ENCODE measurements at places on chromosomes 13 and 19. TPM values are rescaled to one million over a fixed set of nuclear protein-coding genes. Genes with fewer than 3 reads are reported as not detected.
A peak's percentile ranks its signal among the peaks of the same experiment; 100 is the strongest.

CIC gene
- 33.3 TPM for total RNA-seq

TEX101 gene
- not detected for total RNA-seq

SNRNP70 gene
- total RNA-seq = 115 TPM

- H3K36me3 ChIP-seq = peaks cover 54% of the 10 kb centered on the region
- peak; percentile 62 for DNase-seq
- H3K4me3 ChIP-seq = no peak overlapping the region
- H3K27me3 ChIP-seq = peaks cover 30% of the 10 kb centered on the region
- H3K4me1 ChIP-seq = peaks cover 56% of the 10 kb centered on the region
- H3K27ac ChIP-seq = peak overlapping the region; percentile 48
These were observed 2.2 kb upstream of the AMH start for GRCh38 chr19:2246801-2247361.

DNA sequence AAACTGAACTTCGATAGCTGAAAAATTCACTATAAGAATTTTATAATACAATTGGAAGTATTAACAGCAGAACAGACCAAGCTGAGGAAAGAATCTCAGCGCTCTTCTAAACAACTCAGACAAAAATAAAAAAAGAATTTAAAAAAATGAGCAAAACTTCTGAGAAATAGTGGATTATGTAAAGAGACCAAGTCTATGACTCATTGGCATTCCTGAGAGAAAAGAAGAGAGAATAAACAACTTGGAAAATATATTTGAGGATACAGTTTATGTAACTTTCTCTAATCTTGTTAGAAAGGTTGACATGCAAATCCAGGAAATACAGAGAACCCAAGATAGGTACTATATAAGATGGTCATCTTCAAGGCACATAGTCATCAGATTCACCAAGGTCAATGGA is 25.4 kb downstream of the SLC25A15 start:
- H3K4me3 ChIP-seq = no peak overlapping the region
- H3K4me1 ChIP-seq = no peaks in the 10 kb centered on the region
- peaks cover 18% of the 10 kb centered on the region for H3K36me3 ChIP-seq
- DNase-seq = no peak
- no peaks in the 10 kb centered on the region for H3K27me3 ChIP-seq

DNA sequence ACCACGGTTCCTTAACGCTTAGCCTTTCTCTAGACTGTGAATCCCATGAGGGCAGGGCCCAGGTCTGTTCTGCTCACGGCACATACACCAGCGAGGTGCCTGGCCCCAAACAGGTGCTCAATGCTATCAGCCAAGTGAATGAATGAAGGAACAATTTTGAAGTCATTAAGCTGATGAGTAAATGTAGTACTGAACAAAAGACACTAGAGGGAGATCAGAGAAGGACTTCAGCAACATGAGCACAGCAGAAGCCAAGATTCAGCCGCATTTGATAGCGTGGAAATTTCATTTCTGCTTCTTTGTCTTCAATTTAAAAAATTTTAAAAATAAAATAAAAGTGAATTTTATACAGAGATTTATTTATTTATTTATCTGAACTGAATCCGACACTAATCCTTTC is 20.1 kb upstream of the MYO16 start:
- no peak overlapping the region for H3K27ac ChIP-seq
- DNase-seq = no peak

SIGLECL1 gene
- not detected for total RNA-seq

S1PR2 gene
- 3.5 TPM for total RNA-seq

SEMA6B gene
- total RNA-seq = 7.2 TPM

GRCh38 chr19:28294395-28294794 is 918.6 kb downstream of the UQCRFS1 start:
- no peak for DNase-seq
- H3K36me3 ChIP-seq = no peaks in the 10 kb centered on the region
- H3K27ac ChIP-seq = peak overlapping the region; percentile 33
- H3K27me3 ChIP-seq = peaks cover 44% of the 10 kb centered on the region
- peaks cover 6% of the 10 kb centered on the region for H3K4me1 ChIP-seq

CRX gene
- not detected for total RNA-seq

- H3K27me3 ChIP-seq = no peaks in the 10 kb centered on the region
- no peak overlapping the region for H3K27ac ChIP-seq
- no peak overlapping the region for H3K4me3 ChIP-seq
These were observed 1227.5 kb upstream of the MIR17HG start for GRCh38 chr13:90120026-90120425.

Measured in left ventricle myocardium inferior (tissue), 1 donor.